Stimulated activated memory B cell treated with anti-CD40 and anti-IgM and Interleukin-4, amounts not matched to agents 10 μg/mL and 1 μg/mL and 100 μg/mL, for 72 hours (primary cell): ENCODE measurements at places on chromosomes 6 and 20.
A peak's percentile ranks its signal among the peaks of the same experiment; 100 is the strongest.

DNA sequence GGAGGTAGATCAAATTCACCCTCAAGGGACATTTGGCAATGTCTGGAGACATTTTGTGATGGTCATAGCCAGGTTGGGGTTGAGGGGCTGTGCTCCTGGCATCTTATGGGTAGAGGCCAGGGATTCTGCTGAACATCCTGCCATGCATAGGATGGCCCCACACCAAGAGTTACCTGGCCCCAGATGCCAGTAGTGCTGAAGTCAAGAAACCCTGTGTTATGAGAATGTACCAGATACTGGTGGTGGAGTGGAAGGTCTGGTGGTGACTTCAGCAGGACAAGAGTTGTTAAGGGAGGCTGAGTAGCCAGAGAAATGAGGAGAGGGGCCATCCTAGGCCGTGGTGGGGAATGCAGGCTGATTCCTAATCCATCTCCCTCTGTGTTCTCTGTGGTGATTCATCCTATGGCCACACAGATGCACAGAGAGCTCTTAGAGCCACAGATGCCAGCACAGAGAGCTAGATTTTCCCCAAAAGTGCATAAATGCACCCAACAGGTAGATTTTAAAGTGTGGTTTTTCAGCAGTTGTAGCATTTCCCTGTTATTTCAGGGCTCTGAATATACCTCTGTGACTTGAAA lies 43.6 kb downstream of the CDYL start:
- no peak for ATAC-seq

- no peak for ATAC-seq
Measured at GRCh38 chr20:55514531-55514930, 490.8 kb downstream of the CBLN4 start.

- no peak for ATAC-seq
Measured at GRCh38 chr6:132252113-132252512, 149.2 kb downstream of the MOXD1 start.

- ATAC-seq = no peak
Measured at GRCh38 chr6:162219266-162219665, 508.3 kb downstream of the PRKN start.

DNA sequence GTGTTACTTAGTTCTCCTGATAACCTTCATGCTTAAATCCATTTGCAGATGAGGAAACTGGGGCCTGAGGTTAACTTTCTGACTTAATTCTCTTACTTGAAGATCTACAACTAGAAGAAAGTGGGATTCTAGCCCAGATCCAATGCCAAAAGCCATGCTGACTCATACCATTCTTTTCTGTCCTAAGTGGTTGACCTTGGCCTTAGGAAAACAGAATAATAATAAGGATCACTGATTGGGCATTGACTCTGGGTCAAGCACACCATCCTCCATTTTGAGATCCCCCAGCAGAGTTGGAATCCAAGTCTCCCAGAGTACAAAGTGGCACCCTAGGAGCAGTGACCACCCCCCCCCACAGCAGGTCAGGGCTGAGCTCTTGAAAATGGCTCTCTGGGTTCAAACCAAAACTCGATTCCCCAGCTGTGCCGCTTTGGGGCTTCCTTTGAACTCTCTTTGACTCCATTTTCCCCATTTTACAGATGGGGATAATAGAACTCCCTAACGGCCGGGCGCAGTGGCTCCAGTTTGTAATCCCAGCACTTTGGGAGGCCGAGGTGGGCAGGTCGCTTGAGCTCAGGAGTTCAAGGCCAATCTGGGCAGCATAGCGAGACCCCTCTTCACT lies 12.8 kb upstream of the ZNF217 start:
- ATAC-seq = no peak

GRCh38 chr20:63117151-63117550 lies 98.8 kb downstream of the YTHDF1 start:
- no peak for ATAC-seq

DNA sequence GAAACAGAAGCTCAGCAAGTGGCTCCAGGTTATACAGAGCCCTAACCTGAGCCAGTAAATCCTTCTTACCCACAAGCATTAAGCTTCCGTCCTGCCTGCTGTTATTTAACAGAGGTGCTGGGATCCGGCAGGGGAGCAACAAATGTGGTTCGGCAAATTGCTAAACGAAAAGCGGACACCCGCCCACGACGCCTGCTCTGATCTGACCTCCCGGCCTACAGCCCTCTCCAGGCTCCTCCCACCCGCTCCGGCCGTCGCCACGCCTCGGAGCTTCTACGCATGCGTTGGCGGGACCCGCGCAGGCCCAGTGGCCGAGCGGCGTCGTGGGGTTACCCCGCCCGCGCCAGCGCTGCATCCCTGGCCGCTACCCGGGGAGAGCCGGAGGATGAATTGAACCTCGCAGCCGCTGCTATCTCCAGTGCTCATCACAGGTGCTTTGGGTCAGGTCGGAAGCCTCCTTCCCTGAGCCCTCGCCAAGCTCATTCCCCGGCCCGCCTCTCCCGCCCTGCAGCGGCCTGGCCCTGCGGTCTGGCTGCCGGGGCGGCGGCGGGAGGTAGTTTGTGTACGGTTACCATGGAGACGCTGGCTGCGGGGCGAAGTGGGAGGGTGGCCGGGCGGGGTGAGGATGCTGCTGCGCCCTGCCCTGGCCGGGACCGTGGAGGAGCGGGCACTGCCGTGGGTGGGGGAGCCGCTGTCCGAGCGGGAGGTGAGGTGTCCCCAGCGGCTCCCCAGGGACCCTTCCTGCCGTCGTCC lies at the start of gene ARMC2:
Gene ARMC2 (plus strand): TSS at position 307 of the 753 bp plus-strand sequence. CDS start 5,846 bp downstream, outside the sequence.
- ATAC-seq = peak; percentile 98

- ATAC-seq = no peak
Measured at GRCh38 chr20:11296221-11296620, 621.5 kb upstream of the BTBD3 start.

- ATAC-seq = no peak
Measured at GRCh38 chr6:14707971-14708465, 537.9 kb upstream of the JARID2 start.

- peak; percentile 80 for ATAC-seq
Measured at GRCh38 chr20:4151991-4152695, 136.8 kb upstream of the RNF24 start.

- no peak for ATAC-seq
Measured at GRCh38 chr6:132065556-132065955, 114.4 kb upstream of the CCN2 start.

DNA sequence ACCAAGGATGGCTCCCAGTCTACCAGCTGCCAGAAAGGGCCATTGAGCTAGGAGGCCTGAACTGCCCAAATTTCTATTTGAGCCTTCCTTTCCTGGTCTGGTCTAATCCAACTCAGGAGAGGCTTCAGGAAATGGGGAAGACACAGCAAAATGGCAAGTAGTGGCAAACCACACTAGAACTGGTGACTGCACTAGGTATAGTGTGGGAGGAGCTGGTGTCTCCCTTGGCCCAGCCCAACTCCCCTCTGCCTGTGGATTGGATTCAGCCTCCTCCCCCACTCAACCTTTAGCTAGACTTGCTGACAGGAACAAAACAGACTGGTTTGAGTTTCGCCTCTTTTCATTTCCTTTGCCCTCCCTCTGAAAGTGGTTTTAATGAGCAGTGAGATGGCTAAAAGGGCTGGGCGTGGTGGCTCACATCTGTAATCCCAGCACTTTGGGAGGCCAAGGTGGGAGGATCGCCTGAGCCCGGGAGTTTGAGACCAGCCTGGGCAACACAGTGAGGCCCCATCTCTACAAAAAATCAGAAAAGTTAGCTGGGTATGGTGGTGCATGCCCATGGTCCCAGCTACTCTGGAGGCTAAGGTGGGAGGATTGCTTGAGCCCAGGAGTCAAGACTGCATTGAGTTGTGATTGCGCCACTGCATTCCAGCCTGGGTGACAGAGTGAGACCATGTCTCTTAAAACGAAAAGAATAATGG lies 17.5 kb downstream of the MRPS18A start:
- ATAC-seq = peak; percentile 52

DNA sequence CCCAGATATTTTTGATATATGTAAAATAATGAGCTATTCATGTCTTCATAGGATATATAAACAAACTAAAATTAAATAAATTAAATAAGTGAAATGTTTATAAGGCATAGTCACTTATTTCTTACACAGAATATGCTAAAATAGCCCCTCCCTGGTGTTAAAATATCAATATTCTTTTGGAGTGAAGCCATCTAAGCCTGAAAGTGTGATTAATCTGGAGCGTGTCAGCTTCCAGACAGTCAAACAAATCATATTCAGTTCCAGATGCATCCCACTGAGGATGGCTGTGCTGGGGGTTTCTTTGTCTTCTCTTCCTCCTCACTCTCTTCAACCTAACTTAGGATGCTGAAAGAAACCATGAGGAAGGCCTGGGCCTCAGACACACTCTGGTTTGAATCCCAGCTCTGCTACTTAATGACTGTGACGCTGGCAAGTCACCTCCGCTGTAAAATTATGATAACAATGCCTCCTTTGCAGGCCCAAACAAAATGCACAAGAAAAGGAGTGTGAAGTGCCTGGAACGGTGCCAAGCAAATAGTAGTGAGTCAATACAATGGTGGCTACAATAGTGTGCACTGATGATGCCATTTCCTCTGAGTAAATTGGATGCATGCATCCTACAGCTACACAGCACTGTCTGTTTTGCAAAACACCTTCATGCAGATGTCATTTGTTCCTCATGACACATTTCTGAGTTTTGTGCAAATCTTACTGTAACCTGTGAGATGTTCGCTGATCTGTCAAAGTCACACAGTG lies 161.4 kb downstream of the FOXC1 start:
- no peak for ATAC-seq

- ATAC-seq = no peak
Measured at GRCh38 chr6:122222761-122223160, 176.7 kb upstream of the HSF2 start.

DNA sequence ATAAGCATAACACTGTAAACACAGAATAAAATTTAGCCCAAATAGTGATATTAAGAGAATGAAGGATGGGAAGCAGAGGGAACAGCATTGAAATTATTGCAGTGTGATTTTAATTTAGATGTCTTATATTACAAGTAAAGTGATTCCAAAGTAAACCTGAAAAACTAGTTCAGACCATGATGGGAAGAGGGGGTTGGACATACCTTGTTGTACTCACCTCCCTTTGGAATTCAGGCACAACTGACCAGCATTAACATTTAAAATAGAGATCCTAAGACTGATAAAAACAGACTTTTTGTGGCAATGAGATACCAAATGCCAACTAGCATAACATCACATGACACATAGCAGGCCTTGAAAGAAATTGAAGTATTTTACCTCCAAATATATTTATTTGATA lies 262.6 kb upstream of the PRND start:
- ATAC-seq = no peak

GRCh38 chr20:63923651-63924050 lies 28.7 kb downstream of the DNAJC5 start:
- no peak for ATAC-seq

DNA sequence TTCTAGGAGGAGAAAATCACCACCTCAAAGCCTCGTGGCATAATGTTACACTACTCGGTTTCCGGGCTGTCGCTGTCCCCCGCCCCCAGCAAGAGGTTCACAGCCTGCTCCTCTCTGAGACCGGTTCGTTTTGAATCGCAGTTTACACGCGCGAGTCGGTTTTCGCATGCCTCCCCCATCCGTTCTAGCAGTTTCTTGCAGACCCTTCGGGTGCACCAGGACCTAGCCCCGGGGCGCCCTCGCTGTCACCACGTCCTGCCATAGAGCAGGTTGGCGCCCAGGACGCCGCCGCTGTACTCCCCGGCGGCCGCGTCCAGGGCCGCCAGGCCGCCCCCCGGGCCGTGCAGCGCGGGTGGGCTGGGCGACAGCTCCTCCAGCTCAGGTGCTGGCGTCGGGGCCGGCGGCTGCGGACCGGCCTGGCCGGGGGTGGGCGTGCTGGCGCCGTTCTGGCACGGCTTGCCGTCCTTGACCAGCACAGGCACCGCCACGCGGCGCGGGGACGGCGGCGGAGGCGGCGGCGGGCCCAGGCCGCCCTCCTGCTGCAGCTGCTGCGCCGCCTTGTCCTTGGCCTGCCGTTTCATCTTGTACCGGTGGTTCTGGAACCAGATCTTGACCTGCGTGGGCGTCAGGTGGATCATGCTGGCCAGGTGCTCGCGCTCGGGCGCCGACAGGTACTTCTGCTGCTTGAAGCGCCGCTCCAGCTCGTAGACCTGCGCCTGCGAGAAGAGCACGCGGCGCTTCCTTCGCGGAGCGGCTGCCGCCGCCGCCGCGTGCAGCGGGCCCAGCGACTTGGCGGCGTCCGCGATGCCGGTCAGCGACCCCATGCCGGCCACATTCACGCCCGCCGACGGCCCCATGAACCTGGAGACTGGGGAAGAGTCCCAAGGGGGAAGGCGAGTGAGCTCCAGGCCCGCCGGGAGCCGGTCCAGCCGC lies 1.4 kb downstream of the NKX2-4 start:
- no peak for ATAC-seq

- peak; percentile 58 for ATAC-seq
Measured at GRCh38 chr6:45436544-45437438, 59.1 kb upstream of the SUPT3H start.

DNA sequence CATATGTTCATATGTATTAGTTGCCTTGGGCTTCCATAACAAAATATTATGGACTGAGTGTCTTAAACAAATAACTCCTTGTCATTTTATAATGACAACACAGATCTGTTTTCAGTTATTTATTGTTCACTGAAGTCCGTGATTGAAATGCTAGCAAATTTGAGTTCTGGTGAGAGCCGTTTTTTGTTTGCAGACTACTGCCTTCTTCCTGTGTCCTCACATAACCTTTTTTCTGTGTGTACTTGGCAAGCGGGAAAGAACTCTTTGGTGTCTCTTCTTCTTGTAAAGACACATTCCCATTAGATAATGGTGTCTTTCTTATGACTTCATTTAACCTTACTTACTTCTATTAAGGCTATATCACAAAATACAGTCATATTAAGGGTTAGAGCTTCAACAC lies 482.9 kb upstream of the EYS start:
- no peak for ATAC-seq
